Left renal pelvis (tissue), 4 donors: ENCODE measurements at places on chromosomes 7 and 10.

DNA sequence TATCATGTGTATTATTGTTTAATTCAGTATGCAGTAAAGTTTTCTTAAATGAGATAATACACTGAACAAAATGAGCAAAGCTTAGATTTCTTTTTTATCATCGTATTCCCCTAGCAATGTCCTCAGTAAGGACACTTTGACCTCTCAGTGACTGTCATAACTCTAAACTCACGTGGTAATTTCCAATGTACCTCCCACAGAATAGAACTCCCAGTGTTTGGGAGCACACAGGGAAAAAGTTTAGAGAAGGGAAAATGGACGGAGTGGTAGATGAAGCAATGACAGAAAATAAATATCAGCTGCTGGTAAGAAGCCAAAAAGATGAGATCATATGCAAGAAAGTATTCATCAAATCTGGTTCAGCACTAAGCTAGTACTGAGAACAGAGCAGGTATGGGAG lies 758.6 kb upstream of the KCND2 start:
- DNase-seq, result no peak

- no peak for DNase-seq
These were observed 706.9 kb downstream of the LRMDA start for GRCh38 chr10:76138286-76138685.

DNA sequence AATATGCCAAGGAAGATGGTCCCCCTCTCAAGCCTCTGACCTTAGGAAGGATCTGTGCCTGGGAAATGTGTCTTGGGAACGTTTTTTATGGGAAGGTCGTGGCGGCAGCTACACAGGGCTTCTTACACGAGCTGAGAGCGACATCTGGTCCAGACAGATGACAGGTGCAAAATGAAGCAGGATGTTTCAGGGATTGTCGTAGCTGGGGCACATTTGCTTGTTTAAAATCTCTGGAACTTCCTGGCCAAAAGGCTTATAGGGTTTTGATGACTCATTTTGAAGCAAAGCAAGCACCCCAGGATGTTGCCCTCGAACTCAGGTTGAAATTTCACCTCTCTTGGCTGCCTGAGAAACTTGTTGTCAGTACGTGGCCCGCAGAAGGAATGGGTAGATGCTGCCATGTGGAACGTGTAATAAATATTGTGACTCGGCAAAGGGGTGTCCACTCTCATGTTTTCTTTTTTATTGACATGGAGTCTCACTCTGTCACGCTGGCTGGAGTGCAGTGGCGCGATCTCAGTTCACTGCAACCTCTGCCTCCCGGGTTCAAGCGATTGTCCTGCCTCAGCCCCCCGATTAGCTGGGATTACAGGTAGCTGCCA lies 117.5 kb downstream of the CAMK1D start:
- no peak for DNase-seq

GRCh38 chr10:78313636-78314035 lies 280.0 kb downstream of the RPS24 start:
- no peak for DNase-seq

DNA sequence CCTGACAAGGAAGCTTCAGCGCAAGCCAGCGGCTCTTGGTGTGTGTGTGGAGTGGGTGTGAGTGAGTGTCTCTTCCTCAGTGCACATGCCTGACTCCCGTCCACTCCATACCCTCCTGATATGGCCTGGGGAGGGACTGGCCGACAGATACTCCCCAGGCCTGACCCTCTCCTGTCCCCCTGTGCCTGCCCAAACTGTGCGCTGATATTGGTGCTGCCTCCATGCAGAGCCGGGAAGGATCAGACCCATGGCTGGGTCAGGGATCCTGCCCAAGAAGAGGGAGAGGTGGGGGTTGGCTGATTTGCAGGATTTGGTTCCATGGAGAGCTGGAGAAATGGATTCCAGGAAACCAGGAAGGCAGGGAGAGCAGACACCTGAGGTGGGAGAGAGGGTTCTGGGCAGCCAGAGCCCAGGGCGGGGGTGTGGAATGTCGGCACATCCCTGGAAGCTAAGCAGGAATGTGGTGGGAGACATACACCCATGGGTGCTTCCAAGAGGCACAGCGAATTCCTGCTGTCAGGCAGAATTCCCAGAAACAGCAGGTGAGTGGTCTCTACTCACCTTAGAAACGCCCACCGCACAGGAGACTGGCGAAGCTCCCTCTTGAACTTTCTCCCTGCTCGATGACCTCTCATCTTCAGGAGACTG lies 6.3 kb downstream of the CALML5 start:
- DNase-seq, result no peak

- no peak for DNase-seq
These were observed 55.3 kb upstream of the NCAPG2 start for GRCh38 chr7:158759749-158760444.

DNA sequence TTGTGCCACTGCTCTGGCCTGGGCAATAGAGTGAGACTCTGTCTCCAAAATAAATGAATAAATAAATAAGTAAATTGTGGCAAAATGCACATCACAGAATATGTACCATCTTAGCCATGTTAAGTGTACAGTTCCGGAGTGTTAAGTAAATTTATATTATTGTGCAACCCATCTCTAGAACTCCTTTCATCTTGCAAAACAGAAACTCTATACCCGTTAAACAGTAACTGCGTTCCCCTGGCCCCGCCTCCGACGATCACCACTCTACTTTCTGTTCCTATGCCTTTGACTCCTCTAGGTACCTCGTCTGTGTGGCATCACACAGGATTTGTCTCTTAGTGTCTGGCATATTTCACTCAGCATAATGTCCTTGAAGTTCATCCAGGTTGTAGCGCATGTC lies 356.4 kb upstream of the FOXK1 start:
- DNase-seq, result no peak

DNA sequence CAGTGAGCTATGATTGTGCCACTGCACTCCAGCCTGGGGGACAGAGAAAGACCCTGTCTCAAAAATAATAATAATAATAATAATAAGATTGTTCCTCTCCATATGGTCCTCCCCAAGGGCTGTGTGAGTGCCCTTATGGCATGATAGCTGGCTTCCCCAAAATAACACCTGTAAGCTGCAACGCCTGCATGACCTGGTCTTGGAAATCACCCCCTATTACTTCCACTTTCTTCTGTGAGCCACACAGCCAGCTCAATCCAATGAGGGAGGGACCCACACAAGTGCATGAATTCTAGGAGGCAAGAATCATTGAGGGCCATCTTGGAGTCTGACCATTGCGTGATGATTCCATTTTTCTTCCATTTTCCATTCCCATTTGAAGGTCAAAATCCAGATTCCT lies 82.7 kb upstream of the CALN1 start:
- DNase-seq, result no peak

DNA sequence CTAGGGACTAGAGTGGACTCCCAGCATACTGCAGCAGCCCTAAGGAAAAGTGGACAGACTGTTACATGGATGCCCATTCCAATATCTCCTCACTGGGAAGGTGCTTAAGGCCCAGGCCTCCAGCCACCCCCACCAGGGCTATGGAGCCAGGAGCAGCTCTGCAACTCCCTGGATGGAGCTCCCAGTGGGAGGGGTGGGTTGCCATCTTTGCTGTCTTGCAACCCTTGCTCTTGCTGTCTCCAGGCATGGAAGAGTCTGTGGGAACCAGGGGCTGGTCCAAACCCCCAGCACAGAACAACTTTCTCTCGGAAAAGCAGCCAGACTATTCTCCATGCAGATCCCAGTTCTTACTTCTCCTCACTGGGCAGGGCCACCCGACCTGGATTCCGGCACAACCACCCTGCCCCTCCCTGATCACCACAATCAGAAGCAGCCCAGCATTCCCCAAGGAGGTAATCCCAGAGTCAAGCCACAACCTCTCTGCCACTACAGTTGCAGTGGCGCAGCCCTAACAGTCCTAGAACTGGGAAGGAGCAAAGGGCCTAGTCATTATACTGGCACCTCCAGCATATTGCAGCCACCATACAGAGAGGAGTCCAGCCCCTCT lies 41.8 kb upstream of the ZNF488 start:
- DNase-seq, result no peak

GRCh38 chr10:121240556-121240955 lies 357.7 kb downstream of the FGFR2 start:
- DNase-seq, result no peak

GRCh38 chr7:91180746-91181145 lies 83.5 kb upstream of the FZD1 start:
- DNase-seq, result no peak

- no peak for DNase-seq
These were observed 849.7 kb downstream of the GRM8 start for GRCh38 chr7:126403040-126403439.

- no peak for DNase-seq
These were observed 111.2 kb downstream of the AOAH start for GRCh38 chr7:36613031-36613614.

GRCh38 chr10:113572520-113573290 lies 19.9 kb downstream of the HABP2 start:
- no peak for DNase-seq

DNA sequence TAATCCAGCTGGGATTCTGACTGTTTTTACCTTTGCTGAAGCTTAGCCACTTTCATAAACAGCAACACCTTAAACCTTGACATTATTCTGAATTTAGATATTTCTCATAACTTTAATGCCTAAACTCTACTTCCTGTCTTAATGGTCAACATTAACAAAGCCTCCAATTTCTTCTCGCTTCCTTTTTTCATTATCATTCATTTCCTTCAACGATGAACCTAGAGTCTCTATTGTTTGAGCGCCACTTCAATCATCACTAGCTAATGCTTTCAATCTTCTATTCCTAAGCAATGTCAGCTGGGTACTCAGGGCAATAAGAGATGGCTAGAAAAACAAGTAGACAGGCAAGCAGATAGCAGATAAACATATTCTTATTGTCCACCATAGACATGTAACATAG lies 96.6 kb upstream of the TMEM196 start:
- no peak for DNase-seq

DNA sequence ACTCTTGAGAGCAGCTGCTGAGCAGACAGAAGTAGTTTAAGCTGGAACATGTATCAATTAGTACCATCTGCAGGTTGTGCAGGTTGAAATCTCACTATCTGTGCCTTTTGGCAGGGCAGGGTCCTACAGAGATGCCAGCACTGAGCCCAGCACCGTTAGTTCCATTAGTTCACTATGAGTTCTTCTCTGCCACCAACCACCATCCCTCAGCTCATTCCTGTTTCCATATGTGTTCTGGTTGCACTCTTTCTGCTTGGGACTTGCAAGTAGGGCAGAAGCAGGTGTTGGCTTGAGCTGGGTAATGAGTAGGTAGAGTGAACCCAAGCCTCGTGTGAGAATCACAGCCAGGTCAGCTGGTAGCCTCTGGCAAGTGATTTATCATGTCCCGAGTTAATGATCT lies 2.8 kb downstream of the SMO start:
- no peak for DNase-seq

DNA sequence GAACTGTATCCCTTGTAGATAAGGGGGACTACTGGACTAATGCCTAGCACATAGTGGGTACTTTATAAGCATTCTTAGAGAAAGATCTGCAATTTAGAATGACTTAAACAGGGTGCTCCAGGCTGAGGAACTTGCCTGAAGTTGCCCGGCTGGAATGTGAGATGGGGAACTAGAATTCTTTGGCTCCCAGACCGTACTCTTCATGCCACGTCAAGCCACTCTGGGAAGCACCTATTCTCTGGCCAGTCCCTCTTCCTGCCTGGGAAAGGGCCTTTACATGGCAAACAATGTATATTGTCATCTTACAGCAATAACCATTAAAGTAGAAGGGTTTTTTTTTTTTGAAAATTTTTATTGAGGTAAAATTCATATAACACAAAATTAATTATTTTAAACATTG lies 34.5 kb downstream of the ATXN7L1 start:
- DNase-seq, result no peak

GRCh38 chr7:149171892-149172533 lies 23.3 kb upstream of the ZNF282 start:
- no peak for DNase-seq

DNA sequence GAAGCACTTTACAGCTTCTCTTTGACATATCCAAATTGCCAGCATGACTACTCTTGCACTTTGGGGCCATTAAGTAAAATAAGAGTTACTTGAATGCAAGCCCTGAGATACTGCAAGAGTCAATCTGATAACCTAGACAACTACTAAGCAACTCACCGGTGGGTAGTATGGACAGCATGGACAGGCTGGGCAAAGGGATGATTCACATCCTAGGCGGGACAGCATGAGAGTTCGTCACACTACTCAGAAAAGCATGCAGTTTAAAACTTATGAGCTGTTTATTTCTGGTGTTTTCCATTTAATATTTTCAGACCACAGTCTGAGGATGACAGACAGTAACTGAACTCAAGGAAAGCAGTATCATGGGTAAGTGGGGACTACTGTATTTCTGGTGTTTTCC lies 84.0 kb downstream of the ORC5 start:
- no peak for DNase-seq

GRCh38 chr7:136009488-136010079 lies 32.4 kb upstream of the MTPN start:
- DNase-seq, result no peak

DNA sequence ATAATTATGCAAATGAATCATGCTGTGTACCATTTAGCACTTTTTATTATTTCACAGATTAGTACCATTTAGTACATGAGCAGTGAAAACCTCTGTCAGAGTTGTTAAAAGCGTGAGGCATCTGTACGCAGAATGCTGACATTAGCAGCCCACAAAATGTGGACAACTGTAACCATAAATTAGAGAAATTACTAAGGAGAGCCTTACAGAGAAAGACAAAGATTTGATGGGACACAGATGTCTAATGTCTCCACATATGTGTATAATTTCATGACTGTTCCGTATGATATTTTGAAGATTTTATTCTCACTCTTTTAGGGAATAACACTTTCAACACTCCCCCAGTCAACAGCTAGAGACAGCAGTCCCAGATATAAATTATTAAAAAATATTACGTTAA lies 414.0 kb upstream of the ANKRD30A start:
- no peak for DNase-seq

DNA sequence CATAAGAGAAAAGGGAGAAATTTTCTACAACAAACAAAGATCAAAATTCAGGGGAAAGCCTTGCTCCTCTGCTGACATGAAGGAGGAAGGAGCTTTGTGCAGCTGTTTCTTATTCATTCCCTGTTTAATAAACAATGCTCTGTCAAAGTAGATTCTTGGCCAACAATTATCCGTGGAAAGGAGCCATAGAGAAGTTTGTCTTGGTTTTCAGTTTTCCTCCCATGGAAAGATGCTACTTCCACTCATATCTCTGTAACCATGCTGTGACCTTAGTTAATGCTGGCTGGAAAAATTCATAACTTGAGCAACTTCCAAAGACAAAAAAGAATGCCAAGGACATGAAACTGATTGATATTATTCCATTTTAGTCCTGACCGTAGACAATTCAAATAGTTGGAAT lies 8.1 kb downstream of the DDC start:
- no peak for DNase-seq

- DNase-seq, result no peak
These were observed 27.4 kb downstream of the MINPP1 start for GRCh38 chr10:87531908-87532622.

DNA sequence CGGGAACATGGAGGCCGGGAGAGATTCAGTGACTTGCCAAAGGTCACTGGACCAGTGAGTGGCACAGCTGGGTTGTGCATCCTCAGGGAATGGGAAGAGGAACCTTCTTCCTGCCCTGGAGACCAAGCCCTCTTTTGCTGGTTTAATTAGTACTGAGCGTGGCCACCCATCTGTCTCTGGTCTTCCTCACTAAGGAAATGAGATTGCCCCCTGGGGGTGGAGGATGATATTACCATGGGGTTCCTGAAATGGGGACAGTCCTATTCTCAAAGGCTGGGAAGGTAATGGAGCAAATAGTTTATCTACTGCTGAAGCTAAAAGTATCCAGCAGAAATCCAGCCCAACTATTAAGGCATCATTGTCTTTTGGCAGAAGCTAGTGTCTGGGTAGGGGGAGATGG lies 98.6 kb upstream of the FGFR2 start:
- DNase-seq, result no peak

GRCh38 chr10:62619413-62619738 lies 185.1 kb upstream of the ADO start:
- DNase-seq, result no peak
